ENCODE measurements at places on chromosomes 1 and 21. TPM values are rescaled to one million over a fixed set of nuclear protein-coding genes. Genes with fewer than 3 reads are reported as not detected.

LYPLAL1 gene
- total RNA-seq, result 16.0 TPM

- no peak for DNase-seq
- no peaks in the 10 kb centered on the region for H3K4me1 ChIP-seq
- peaks cover 8% of the 10 kb centered on the region for H3K27me3 ChIP-seq
- H3K4me3 ChIP-seq, result no peak overlapping the region
These were observed 29.4 kb upstream of the TSPEAR start for GRCh38 chr21:44740742-44741141.

DNA sequence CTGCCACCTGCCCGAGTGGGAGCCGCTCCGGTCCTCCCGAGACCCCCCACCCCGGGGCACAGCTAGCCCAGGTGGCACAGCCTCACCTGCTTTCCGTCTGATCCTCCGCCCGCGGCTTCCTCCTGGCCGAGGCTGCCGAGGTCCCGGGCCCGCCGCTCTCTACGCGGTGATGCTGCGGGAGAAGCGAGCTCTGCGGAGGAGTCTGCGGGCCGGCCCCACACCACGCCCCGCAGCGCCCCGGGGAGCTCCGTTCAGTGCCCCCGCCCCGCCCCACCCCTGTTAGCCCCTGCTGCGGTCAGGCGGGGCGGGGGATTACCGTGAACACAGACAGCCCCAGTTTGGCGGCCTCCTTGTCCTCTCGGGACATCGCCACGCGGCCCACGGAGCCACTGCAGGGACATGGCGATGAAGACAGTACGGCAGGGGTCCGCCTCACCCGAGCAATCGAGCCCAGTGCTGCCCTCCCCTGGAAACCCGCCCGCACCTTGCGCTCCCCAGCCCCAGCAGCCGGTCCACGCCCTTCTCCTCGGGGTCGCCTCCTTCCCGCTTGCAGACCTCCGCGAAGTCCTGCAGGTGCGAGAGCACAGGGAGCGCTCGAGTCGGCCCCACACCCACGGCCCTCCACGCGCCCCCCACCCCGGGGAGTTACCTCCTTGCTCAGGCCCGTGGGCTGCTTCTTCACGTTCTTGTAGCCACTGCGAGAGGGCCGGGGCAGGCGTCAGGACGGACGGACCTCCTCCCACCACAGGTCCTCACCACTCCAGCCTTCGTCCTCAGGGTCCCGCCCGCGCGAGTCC, 933 bp downstream of the C1orf35 start:
- peak; percentile 60 for DNase-seq
- H3K4me3 ChIP-seq, result peak overlapping the region; percentile 93

GRCh38 chr1:41409825-41410224, 48.6 kb downstream of the FOXO6 start:
- H3K4me1 ChIP-seq, result no peaks in the 10 kb centered on the region
- DNase-seq, result no peak
- H3K27ac ChIP-seq, result no peak overlapping the region
- H3K4me3 ChIP-seq, result no peak overlapping the region

WNT2B gene
- total RNA-seq, result not detected

DNA sequence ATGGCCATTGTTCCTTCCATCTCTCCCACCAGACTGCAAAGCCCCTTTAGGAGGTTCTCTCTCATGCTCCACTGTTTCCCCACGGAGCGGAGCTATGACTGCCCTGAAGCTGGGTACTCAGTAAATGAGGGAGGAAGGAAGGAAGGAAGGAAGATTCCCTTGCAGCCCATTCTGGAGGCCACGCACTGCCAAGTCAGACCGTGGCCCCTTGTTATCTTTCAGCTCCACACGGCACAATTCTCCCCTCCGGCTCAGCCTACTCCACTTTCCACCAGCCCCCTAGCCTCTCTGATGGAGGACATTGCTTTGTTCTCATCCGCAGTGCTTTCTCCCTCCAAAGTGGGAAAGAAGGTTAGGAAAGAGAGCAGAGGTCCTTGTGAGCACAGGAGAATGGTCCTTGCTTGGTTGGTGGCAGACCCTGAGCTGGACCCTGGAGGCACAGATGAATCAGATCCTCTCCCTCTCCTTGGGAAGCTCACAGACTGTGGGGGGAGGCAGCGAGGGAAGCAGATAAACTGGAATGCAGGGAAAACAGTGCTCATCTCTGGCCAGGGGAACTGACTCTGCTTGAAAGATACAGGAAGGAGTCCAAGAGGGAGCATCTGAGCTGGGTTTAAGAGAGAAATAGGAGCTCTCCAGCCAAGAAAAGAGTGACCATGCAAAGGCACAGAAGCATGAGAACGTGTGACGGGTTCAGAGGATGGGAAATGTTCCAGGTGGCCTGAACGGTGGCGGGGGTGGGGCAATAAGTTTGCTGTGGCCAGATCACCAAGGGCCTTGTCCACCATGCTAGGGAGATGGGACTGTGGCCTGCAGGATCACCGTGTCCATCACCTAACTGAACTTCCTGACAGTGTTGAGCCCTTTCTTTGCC, 52.6 kb downstream of the GLIS1 start:
- H3K27me3 ChIP-seq, result peaks cover 11% of the 10 kb centered on the region
- no peak overlapping the region for H3K27ac ChIP-seq
- H3K4me3 ChIP-seq, result no peak overlapping the region
- no peak for DNase-seq

CD84 gene
- total RNA-seq, result 16.2 TPM

All from activated CD4-positive, alpha-beta T cell treated with anti-CD3 and anti-CD28 coated beads, Interleukin-2, amount 10 ng/mL, durations not matched to agents 7 days and 5 days (primary cell).